Activated CD4-positive, alpha-beta memory T cell treated with anti-CD3 and anti-CD28 coated beads, Interleukin-2, amount 10 ng/mL, durations not matched to agents 7 days and 5 days (primary cell): ENCODE measurements at places on chromosomes 2 and 18. TPM values are rescaled to one million over a fixed set of nuclear protein-coding genes. Genes with fewer than 3 reads are reported as not detected.

GRCh38 chr2:160968183-160968582 lies 192.0 kb upstream of the TANK start:
- no peak for DNase-seq

DNA sequence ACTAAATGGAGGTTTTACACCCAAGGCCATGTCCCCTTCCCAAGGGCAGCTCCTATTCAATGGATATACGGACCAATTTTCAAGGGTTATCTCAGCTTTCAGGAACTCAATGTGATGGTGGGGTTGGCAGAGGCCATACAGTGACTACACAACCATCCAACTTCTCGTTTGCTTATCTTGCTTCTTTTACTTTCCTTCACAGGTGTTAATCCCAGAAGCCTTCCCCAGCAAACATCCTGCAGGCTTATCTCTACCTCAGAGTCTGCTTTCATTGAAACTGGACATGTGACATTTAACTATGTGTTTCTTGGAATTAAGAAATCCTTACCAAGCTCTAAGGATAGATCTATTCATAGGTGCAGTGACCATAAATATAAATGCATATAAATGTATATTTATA lies 443.8 kb upstream of the CDH20 start:
- DNase-seq = no peak

- no peak for DNase-seq
These were observed 47.8 kb upstream of the AGAP1 start for GRCh38 chr2:235446082-235446481.

GRCh38 chr2:18356676-18357075 lies 203.8 kb downstream of the RDH14 start:
- no peak for DNase-seq

- DNase-seq = no peak
These were observed 31.4 kb downstream of the KCTD1 start for GRCh38 chr18:26516964-26517363.

DNA sequence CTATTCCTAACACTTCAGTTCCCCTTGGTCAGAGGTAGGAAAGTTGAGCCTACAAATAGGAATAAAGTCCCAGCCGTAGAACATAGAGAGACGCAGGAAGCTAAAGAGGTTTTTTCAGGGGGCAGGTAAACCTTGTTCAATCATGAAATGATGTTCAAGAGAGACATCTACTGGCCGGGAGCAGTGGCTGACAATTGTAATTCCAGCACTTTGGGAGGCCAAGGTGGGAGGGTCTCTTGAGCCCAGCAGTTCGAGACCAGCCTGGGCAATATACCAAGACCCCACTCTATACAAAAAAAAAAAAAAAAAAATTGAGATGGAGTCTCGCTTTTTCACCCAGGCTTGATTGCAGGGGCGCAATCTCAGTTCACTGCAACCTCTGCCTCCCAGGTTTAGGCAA lies 66.7 kb upstream of the DNAJC10 start:
- no peak for DNase-seq

GRCh38 chr2:11094021-11094810 lies 61.1 kb upstream of the SLC66A3 start:
- DNase-seq = no peak

DNA sequence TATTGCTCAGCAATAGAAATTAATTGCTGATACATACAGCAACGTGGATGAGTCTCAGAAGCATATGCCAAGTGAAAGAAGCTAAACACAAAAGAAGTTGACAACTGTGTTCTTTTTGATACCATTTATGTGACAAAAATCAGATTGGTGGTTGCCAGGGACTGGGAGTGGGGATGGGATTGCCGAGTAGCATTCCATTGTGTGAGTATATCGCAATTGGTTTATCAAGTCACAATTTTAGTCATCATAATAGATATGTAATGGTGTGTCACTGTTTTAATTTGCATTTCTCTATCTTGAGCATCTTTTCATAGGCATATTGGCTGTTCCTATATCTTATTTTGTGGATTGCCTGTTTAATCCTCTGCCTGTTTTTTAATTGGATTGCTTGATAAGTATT lies 20.9 kb downstream of the STRADB start:
- DNase-seq = no peak

DNA sequence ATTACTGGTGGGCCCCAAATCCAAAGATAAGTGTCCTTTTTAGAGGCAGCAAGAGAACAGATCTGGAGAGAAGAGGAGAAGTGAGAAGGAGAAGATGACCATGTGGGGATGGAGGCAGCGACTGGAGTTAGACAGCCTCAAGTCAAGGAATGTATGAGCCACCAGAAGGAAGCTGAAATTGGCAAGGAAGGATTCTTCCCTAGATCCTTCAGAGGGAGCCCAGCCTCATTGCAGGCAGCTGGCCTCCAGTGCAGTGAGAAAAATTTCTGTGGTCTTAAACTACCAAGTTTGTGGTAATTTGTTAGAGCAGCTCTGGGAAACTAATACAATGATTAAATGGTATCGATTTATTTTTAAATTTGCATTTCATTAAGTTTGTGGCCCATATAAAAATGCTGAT lies 167.9 kb downstream of the NCKAP5 start:
- DNase-seq = no peak

GRCh38 chr18:57584444-57584843 lies 2.1 kb downstream of the FECH start:
- no peak for DNase-seq

DNA sequence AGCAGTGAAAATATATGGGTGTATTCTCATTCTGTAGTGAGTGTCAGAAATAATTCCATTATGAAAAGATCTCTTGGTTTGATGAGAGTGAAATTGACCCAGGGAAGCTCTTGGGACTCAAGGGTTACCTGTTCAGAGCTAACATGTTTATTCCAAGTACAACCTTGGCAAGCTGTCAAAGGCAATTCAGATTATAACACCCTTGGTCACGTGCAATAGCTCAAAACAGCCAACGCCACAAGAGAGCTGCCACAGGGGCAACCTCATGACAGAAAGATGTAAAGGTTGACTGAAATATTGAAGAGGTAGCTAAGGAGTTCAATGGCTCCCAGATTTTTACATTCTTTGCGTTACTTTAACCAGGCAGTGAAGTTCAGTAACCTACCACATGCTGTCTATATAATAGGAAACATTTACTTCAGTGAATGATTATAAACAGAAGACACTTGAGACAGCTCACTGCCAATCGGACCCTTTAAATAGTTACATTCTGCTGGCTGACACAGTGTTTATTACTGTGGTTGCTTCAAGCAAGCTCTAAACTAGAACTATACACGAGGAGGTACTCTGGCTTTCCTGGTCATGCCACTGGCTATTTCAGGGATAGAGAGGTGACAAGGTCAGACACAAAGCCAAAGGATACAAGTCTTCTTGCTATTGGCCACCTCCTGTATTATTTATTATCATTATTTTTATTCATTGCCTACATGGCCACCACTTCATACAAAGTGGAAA lies 187.3 kb downstream of the PID1 start:
- DNase-seq = no peak

GRCh38 chr2:127599211-127599610 lies 46.7 kb upstream of the GPR17 start:
- no peak for DNase-seq

GRCh38 chr2:218221000-218221399 lies 4.0 kb downstream of the ARPC2 start:
- DNase-seq = no peak

DNA sequence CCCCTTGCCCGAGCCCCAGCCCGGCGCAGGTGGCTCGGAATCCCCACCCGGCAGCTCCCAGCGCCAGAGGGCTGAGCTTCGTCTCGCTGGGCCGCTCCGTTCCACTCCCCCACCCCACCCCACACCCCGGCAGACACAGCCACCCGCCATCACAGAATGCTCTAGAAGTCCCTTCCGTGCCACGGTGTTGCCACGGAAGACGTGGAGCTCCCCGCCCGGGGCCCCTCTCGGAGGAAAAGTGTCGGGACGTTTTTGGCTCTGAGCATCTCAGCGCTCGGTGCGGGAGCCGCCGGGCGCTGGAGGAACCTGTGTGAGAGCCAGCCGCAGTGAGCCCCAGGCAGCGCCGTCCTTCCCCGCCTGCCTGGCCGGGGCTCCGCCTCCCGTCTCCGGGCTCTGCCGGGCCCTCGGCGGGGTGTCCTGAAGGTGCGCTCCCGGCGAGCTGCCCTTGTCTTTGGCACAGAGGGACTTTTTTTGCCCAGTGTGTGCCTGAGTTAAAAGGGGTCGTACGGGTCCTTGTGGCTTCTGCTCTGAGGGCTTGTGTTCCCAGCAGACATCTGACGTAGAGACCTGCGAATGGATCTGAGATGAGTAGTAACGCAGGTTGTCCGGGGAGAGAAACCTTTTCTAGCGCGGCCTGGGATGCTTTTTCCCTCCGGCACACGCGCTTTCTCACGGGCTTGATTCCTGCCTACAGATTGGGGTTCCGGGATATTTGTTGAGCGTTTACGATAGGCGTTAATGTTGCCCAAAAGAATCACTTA lies 1.8 kb downstream of the ZCCHC2 start:
- peak; percentile 63 for DNase-seq

- DNase-seq = no peak
These were observed 25.4 kb downstream of the BOLL start for GRCh38 chr2:197759625-197760292.

GRCh38 chr2:122531290-122532071 lies 776.0 kb downstream of the TSN start:
- DNase-seq = no peak

- peak; percentile 9 for DNase-seq
These were observed 31.2 kb downstream of the GPC1 start for GRCh38 chr2:240466579-240467148.

DNA sequence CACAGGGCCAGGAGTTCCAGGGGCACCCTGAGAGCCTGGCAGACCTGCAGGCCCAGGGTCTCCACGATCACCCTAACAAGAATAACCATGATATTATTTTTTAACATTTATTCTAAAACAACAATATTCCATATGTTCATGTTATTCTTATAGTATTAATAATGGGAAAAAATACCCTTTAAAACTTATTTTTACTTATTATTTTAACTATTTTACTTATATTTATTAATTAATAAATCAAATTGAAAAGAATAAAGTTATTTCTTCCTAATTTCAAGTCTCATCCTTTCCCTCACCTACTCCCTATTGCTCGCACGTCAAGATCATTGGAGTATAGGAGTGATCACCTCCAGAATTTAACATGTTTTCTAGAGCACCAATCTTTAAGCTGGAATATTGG lies 71.7 kb downstream of the COL3A1 start:
- no peak for DNase-seq

GRCh38 chr2:128642821-128643220 lies 324.2 kb upstream of the HS6ST1 start:
- DNase-seq = peak; percentile 9

DNA sequence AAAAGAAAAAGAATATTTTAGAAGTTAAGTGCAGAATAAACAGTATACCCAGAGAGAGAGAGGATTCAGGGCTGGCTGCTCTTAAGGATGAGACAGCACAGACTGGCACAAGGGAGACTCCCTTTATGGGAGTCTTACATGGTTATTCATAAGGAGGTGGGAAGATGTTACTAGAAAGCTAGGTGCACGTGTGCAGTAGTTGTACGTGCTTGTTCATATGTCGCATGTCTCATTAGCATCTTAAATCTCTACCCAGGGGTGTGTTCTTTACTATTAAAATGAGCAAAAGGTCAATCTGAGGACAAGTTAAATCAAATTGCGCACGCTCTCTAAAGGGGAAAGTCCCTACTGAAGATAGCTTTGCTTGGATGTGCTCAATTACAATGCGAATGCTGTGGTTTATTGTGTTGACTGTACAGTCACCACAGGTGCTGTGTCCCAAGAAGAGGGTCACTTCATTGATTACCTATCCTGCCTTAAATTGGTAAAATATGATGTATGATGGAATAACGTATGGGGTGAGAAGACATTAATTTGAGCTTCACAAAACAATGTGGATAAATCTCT lies 368.0 kb upstream of the SPHKAP start:
- no peak for DNase-seq

The CCDC74A gene
- total RNA-seq = 4.5 TPM

The UPP2 gene
- not detected for total RNA-seq

The CRYGD gene
- total RNA-seq = not detected

The POTEC gene
- not detected for total RNA-seq

The CNTNAP5 gene
- not detected for total RNA-seq

The SLC39A6 gene
- total RNA-seq = 22.9 TPM

The TRABD2A gene
- total RNA-seq = 38.3 TPM

The KIAA2012 gene
- not detected for total RNA-seq
